ENCODE measurements at places on chromosomes 2 and 18.

DNA sequence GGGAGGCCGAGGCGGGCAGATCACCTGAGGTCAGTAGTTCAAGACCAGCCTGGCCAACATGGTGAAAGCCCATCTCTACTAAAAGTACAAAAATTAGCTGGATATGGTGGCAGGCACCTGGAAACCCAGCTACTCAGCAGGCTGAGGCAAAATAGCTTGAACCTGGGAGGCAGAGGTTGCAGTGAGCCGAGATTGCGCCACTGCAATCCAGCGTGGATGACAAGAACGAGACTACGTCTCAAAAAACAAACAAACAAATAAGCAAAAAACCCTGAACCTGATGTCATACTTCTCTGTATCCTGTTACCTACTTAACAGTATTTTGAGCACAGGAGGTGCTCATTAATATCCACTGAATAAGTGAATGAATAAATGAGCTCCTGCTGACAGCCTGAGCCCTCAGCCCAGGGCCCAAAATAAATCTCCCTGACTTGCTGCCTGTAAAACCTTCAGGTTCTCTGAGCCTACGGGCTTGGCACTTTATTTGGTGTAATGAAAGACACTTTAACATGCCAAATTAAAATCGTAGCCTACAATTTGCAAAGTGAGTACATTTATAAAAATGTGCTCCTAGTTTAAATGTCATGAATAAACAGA lies 215.1 kb downstream of the ZNF385B start:
- no peak for DNase-seq

- DNase-seq, result no peak
Measured at GRCh38 chr2:106537791-106538191, 50.6 kb downstream of the CD8B2 start.

DNA sequence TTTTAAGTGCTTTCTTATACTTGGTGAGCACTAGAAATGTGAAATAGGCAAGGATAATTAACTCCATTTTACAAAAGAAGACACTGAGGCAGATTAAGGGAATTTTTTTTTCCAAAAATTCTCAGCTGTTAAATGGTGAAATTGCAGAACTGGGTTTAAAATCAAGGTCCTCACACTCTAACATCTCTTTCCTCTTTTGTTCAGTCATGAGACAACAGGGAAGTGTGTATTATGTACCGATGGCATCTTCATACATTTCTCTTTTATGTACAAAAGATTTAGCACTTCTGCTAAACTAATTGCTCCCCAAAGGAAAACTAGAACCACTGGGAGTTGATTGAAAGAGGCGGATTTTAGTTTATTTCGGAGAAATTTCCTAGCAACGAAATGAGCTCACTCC lies 203.0 kb downstream of the SETBP1 start:
- no peak for DNase-seq

GRCh38 chr2:68317971-68318913 lies 1.5 kb downstream of the CNRIP1 start:
- peak; percentile 31 for DNase-seq

DNA sequence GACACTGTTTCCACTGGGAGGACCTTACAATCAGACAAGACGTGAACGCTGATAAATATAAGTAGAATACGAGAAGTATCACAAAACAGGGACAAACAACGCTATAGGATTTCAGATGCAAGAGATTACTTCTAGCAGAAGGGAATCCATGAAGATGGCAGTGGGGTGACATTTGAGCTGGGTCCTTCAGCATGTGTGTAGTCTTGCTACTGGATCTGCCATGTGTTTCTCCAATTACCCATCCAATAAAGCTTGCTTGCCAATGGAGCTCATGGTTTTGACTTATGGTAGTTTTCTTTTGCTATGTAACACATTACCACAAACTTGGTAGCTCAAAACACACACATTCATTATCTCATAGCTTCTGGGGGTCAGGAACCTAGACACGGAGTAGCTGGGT lies 32.8 kb upstream of the LGALSL start:
- DNase-seq, result no peak

GRCh38 chr18:51739044-51739666 lies 541.7 kb upstream of the MEX3C start:
- no peak for DNase-seq

GRCh38 chr2:20650393-20650876 lies 463 bp downstream of the HS1BP3 start:
- DNase-seq, result peak; percentile 37

- peak; percentile 5 for DNase-seq
Measured at GRCh38 chr2:127759931-127760330, 51.0 kb downstream of the WDR33 start.

- DNase-seq, result no peak
Measured at GRCh38 chr2:66962716-66963115, 434.4 kb upstream of the ETAA1 start.

GRCh38 chr2:632471-632870 lies 44.7 kb downstream of the TMEM18 start:
- no peak for DNase-seq

- no peak for DNase-seq
Measured at GRCh38 chr2:120600786-120601185, 134.9 kb upstream of the GLI2 start.

GRCh38 chr2:26114151-26114550 lies 58.7 kb upstream of the GAREM2 start:
- DNase-seq, result no peak

DNA sequence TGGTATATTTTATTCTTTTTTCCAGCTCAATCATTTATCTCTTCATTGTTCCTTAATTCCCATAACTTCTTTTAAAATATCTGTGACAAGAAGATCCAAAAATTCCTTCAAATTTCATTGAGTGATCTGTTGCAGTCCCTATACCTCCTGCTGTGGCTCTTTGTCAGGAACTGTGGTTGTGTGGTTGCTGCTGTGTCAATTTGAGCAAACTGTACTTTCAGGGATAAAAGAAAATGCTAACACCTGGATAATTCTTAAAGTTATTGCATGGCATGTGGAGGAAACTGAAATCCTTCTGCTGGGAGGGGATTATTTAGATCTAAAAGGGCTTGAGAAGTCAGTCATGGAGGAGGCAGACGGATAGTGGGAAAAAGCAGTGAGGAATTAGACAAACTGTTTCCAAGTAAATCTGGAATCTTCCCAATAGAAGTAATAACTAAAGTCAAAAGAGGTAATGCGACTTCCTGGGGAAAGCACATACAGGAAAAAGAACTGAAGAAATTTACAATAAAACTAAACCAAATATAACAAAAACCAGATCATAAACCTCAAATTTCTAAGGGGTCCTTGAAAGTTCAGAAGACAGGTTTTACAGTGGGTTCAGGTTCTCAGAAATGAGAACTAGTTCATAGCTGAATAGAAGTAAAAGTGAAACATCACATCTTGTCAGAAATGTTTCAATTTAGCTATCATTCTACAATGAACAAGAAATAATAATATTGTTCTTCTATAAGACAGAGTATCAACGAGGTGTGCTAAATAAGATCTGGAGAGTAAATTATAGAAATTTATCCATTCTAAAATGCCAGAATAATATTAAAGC lies 33.5 kb upstream of the CD226 start:
- no peak for DNase-seq

DNA sequence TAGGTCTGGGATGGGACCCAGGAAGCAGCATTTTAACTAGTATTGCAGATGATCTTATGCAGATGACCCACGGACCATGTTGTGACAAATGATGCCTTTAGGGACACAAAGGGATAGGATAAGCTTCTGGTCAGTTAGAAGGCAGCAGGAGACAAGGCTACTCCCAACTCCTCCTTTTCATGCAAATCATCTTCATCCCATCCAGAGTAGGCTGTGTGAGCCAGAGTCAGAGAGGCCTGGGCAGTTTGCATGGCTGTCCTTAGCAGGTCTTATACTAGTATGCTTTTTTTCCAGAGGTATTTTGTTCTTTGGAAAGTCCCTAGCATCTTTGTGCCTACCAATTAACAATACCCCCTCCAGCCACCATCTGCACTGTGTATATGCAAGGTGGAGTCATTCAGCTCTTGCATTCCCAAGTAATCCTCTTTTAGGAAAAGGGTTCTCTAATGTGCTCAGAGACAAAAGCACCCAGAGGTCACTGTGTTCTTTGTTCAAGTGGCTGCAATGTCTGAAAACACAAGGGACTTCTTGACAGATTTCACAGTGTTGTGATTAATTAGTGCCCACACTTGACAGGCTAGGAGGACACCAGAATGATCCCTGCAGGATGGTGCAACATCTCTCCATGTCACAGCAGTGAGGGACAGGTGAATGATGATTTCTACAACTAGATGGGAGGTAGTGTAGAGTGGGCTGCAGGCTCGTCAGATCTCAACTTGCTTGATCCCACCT lies 225.8 kb downstream of the NCKAP5 start:
- DNase-seq, result no peak

DNA sequence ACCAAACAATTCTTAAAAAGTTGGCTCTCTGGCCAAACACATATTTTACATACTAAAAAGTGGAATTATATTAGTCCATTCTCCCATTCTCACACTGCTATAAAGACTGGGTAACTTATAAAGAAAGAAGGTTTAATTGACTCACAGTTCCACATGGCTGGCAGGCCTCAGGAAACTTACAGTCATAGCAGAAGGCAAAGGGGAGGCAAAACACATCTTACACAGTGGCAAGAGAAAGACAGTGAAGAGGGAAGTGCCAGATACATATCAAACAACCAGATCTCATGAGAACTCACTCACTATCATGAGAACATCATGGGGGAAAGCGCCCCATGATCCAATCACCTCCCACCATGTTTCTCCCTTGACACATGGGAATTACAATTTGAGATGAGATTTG lies 42.6 kb downstream of the EDAR start:
- DNase-seq, result no peak

- DNase-seq, result no peak
Measured at GRCh38 chr18:13540477-13541182, 185.7 kb downstream of the FAM210A start.

GRCh38 chr2:215521031-215521430 lies 85.2 kb upstream of the FN1 start:
- DNase-seq, result no peak

- no peak for DNase-seq
Measured at GRCh38 chr18:54742120-54742519, 86.2 kb upstream of the RAB27B start.

Data from EL (cell line).